Right renal pelvis (tissue), 4 donors: ENCODE measurements at places on chromosomes 4 and X.

DNA sequence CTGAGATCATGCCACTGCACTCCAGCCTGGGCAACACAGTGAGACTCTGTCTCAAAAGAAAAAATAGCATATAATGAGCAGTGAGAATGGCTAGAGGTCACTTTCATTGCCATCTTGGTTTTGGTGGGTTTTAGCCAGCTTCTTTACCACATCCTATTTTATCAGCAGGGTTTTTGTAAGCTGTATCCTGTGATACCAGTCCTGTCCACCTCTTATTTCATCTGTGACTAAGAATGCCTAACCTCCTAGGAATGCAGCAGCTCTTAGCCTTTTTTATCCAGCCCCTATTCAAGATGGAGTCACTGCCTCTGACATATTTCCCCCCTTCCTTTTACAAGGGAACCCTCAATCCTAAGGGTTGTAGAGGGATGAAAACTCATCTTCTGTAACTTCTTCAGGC, 26.1 kb upstream of the IGFBP7 start:
- DNase-seq: no peak

DNA sequence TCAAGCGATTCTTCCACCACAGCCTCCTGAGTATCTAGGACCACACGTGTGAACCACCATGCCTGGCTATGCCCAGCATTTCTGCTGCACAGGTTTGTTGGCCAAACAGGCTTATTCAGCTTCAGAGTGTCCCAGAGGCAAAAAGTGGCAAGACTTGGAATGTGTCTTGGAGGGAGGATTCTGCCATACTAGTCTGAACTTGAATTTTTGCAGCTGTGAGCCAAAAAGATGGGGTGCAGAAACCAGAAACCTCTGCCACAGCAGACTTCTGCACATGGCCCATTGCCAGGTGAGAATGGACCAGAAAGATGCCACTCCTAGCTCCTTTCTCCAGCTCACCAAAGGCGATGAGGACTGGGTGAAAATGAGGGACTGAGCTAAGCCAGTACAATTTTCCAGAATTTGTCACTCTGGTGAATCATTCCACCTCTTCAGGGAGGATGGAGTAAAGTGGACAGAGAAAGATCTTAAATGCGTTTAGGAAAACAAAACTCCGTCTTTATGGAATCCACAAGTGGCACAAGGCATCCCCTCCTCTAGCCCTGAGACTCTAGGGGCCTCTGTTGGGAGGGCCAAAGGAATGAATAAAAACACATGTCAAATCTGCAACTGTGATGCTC, 369.1 kb upstream of the CLNK start:
- no peak for DNase-seq

GRCh38 chr4:181646864-181647263, 596.3 kb upstream of the TENM3 start:
- DNase-seq: no peak

DNA sequence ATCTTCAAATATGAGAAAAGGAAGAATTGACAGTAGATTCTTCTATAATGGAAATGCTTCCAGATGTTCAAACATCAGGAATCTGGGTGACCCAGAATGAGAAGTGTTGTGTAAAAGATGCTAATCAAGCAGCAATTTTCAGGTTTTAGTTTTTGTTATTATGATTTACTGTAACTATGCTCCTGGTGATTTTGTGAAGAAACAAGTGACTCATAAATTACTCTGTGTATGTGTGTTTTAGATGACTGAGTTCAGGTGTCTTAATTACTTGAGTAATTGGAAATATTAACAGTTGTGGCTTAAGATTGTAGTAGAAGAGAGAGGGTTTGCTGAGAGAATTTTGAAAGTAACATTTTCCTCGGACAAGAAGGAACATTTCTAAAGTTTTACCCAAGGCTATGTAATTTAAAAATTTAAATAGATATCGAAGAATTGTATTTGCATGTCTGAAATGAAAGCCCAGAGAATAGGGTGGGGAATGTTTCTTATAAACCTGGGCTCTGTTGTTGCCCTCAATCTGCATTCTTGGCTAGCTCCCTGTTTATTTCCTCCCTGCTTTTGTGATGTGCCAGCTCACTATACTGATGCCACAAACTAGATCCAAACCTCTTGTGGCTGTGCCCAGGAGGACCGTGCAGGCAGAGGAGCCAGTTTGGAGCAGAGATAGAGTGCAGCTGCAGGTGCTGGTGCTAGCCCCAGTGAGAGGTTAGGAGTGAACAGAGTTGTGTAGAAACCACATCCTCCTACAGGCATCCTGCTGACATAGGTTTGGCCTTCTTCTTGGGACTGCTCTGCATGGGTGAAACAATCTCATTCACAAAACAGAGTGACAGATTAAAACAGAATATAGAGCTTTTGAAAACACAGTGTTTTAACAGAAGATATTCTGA, 25.4 kb upstream of the TNIP3 start:
- DNase-seq: no peak

- DNase-seq: no peak
These were observed 4.4 kb upstream of the VAMP7 start for GRCh38 chrX:155876704-155877103.

DNA sequence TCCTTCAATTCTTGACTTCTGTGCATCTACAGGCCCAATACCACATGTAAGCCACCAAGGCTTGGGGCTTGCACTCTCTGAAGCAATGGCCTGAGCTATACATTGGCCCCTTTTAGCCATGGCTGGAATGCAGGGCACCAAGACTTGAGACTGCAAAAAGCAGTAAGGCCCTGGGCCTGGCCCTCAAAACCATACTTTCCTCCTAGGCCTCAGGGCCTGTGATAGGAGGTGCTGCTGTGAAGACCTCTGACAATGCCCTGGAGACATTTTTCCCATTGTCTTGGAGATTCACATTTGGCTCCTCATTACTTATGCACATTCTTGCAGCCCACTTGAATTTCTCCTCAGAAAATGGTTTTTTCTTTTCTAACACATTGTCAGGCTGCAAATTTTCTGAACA, 68.5 kb upstream of the FSTL5 start:
- no peak for DNase-seq

- no peak for DNase-seq
These were observed 51.3 kb downstream of the SMAD1 start for GRCh38 chr4:145533001-145533400.
